ENCODE measurements at places on chromosomes 6 and 20.

- H3K4me3 ChIP-seq, result no peak overlapping the region
- no peaks in the 10 kb centered on the region for H3K27me3 ChIP-seq
- no peaks in the 10 kb centered on the region for H3K4me1 ChIP-seq
- no peak for DNase-seq
- 0 out of 2 replicates have a peak, but pooled peaks cover 3% of the 10 kb centered on the region for H3K36me3 ChIP-seq
Measured at GRCh38 chr6:88704980-88705379, 258.4 kb downstream of the RNGTT start.

DNA sequence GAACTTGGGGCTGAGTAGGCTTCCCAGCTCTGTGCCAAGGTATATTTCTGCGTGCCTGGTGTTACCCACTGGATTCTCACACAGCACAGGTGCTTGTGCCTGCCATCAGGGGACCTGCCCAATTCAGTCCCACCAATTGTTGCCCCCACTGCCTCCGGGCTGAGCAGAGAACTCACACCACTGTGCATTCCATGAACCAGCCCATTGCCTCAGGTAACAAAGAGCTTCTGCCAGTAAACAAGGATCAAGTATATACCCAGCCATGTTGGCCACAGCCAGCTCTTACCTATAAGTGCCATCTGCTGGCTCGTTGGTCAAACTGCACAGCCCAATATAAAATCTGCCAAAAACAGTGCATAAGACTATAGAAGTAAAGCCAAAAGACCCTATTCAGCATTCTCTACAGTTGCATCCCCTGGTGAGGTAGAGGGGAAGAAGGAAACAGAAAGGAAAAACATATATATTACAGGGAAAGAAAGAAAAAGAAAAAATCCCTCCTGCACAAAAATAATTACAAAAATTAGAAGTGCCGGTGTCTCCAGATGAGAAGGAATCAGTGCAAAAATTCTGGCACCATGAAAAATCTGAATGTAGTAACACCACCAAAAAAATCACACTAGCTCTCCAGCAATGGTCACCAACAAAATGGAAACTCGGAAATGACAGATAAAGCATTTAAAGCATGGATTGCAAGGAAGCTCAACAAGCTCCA is 241.4 kb downstream of the IBTK start:
- H3K27me3 ChIP-seq, result no peaks in the 10 kb centered on the region
- no peaks in the 10 kb centered on the region for H3K36me3 ChIP-seq
- no peak for DNase-seq

GRCh38 chr20:36214684-36215256 is 21.5 kb upstream of the AAR2 start:
- no peak for DNase-seq
- H3K27me3 ChIP-seq, result no peaks in the 10 kb centered on the region
- H3K4me1 ChIP-seq, result no peaks in the 10 kb centered on the region
- no peak overlapping the region for H3K27ac ChIP-seq

GRCh38 chr6:30912746-30913520 is 1.1 kb upstream of the VARS2 start:
- no peak overlapping the region for H3K4me3 ChIP-seq
- no peaks in the 10 kb centered on the region for H3K27me3 ChIP-seq
- peaks cover 74% of the 10 kb centered on the region for H3K36me3 ChIP-seq

DNA sequence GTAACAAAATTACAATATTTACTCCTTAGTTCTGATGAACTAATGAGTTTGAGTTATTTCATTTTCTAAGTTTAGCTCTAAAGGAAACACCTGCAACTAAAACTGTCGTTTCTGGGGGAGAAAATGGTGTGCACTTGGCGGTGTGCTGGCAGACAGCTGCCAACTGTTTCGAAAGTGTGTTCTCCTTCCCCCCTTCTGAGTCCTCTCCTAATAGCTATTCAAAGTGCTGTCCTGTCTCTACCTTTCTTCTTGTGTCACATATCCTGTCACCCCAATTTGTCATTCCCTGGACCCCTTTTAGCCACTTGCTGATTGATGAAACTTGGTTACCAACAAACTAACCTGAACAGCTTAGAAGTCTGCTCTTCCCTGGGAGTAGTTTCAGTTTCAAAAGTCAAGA is 4.9 kb upstream of the UBE2J1 start:
- no peak for DNase-seq
- no peak overlapping the region for H3K27ac ChIP-seq
- H3K4me1 ChIP-seq, result peaks cover 8% of the 10 kb centered on the region
- no peak overlapping the region for H3K4me3 ChIP-seq
- no peaks in the 10 kb centered on the region for H3K27me3 ChIP-seq

GRCh38 chr20:2978519-2978918 is 64.9 kb upstream of the GNRH2 start:
- no peak for DNase-seq
- no peaks in the 10 kb centered on the region for H3K27me3 ChIP-seq
- H3K4me1 ChIP-seq, result no peaks in the 10 kb centered on the region

DNA sequence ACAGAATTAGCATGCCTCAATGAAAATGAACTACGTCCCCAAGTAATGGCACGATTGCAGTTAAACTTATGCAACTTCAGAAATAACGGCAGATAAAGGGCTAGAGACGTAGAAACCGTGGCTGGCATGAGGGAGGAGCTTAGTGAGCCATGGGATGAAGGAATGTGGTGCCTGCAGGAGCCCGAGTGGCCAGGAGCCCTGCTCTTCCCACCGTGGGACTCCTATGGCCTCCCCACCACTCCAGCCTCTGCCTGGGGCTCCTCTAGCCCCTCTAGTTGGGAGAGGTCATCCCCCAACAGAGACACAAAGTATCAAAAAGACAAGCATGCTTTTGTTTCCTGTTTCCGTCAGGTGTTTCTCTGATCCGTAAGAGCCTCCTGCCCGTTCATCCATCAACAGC is 75.1 kb upstream of the BHLHE23 start:
- no peaks in the 10 kb centered on the region for H3K4me1 ChIP-seq
- no peak for DNase-seq
- H3K27me3 ChIP-seq, result peaks cover 26% of the 10 kb centered on the region
- H3K4me3 ChIP-seq, result no peak overlapping the region
- H3K36me3 ChIP-seq, result no peaks in the 10 kb centered on the region

- H3K36me3 ChIP-seq, result peaks cover 32% of the 10 kb centered on the region
- no peaks in the 10 kb centered on the region for H3K4me1 ChIP-seq
- H3K27me3 ChIP-seq, result no peaks in the 10 kb centered on the region
Measured at GRCh38 chr6:35240838-35241801, 18.4 kb upstream of the ZNF76 start.

Measured in SJSA1 (cell line).